Thyroid gland (tissue), 4 donors: ENCODE measurements at places on chromosomes 16 and 17.
A peak's percentile ranks its signal among the peaks of the same experiment; 100 is the strongest.

GRCh38 chr16:84143784-84144199, 1.2 kb downstream of the HSDL1 start:
- DNase-seq: peak; percentile 17

- DNase-seq: no peak
These were observed 2.1 kb downstream of the CPPED1 start for GRCh38 chr16:12801511-12802042.

- no peak for DNase-seq
These were observed 1.4 kb downstream of the CMTM2 start for GRCh38 chr16:66580605-66581209.

DNA sequence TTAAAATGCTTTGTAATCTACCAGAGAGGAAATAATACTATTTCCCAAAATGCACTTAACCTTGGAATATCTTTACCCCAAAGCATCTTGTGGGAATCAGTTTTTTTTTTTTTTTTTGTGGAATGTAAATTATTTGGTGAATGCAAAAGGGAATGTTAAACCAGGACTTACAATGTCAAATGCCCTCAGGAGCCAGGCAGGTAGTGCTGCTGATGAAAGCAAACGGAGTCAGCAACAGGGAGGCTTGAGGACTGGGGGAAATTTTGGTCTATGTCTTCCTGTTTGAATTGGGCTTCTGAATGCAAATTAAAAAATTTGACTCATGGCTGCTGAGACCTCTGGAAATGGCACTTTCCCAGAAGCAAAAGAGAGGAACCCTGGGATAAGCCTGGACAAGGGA, 96.5 kb upstream of the NLRP1 start:
- no peak for DNase-seq

DNA sequence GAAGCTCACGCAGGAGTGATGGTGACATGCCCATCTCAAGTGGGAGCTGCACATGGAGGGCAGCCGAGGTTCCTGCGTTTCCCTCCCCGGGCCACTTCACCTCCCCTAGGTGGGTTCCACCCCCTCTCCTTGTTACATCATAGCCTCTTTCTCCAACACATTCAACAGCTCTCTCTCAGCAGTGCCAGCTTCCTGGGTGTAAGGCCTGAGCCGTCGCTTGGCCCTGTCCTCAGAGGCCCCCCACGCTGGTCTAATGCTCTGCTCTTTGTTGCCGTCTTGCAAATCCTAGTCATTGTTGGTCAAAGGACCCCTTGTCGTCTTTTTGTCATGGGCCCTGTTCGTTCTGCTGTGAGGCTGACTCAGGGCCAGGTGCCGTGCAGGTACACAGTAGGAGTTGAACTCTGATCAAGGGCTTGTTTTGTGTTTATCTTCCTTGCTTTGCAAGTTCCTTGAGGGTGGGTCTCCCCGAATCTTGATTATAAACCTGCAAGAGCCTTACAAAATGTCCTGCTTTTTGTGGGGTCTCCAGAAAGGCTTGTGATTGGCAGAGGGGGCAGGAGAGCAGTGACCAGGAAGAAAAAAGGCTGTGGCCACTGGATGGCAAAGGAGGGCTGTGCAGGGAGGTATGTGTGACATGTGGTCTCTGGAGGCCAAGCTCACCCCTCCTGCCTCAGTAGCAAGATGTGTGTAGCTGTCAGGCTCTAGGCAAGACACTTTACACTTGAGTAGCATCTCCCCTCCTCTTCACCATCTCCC, 136.6 kb downstream of the CCDC182 start:
- DNase-seq: no peak
